SW480 (cell line): ENCODE measurements at places on chromosomes 3 and 15.

DNA sequence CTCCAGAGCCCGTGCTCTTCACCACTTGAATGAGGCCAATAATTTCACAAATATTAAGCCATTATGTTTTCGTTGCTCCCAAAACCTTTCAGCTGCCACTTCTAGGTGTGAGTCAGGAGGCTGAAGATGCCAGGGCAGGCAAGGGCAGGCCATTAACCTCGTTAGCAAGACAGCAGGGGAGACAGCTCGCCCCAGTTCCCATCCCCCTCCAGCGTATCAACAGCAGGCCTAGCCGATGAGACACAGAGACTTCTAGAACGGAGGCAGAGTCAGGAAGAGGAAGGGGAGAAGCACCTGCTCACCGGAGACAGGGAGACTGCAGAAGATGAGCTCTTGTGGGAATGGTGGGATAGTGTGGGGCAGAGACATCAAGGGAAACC, 28.0 kb upstream of the PLA2G4E start:
- no peak for DNase-seq

- no peak for DNase-seq
These were observed 54.5 kb downstream of the PLXNA1 start for GRCh38 chr3:127037418-127037841.

- no peak for DNase-seq
These were observed 2.5 kb upstream of the FETUB start for GRCh38 chr3:186637686-186638085.

GRCh38 chr15:74664028-74664616, 31.7 kb downstream of the EDC3 start:
- DNase-seq: no peak

- no peak for DNase-seq
These were observed 7.6 kb downstream of the CPN2 start for GRCh38 chr3:194343561-194343893.
